Activated CD4-positive, alpha-beta T cell treated with anti-CD3 and anti-CD28 coated beads, Interleukin-2, amount 50 U/mL, for 4 hours (primary cell): ENCODE measurements at places on chromosomes 5 and 9.

GRCh38 chr5:112106878-112107277 lies 312.2 kb downstream of the EPB41L4A start:
- no peak for DNase-seq

DNA sequence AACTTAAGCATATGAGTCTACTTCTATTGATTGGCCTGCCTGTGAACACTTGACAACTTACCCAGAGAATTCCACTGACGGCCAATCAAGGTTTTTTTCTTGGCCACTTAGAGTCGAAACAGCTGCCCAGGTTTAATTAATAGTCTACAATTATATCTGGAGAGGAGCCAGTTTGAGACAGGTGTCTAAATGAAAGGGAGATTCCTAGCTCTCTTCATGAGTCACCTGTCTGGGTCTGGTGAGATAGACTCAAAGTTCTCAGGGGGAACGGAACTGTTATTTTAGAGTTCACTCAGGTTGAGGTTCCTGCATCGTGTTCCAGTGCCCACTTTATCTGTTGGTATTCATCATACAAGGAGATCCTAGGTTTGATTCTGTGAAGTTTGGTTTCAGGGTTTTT lies 111.0 kb downstream of the CD180 start:
- DNase-seq: no peak

- DNase-seq: no peak
Measured at GRCh38 chr5:125612181-125612721, 811.0 kb upstream of the GRAMD2B start.

DNA sequence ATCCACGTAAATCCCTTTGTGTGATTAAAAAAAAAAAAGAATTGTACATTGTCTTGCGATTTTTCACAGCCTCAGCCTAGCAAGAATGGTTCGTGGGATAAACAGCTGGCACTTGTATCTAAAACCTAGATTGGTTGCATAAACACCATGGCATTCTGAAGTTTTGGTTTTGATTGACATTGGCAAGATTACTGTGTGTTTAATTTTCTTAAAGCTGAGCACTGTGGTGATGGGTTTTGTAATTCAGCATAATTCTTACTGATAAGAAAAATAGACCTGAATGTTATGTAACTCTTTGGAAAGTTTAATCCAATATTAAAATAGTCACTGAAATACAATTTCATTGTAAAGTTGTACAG lies 23.4 kb upstream of the ANKRD18A start:
- DNase-seq: no peak

GRCh38 chr9:77451507-77451906 lies 196.6 kb downstream of the GNA14 start:
- DNase-seq: no peak

- no peak for DNase-seq
Measured at GRCh38 chr5:65185468-65185867, 296.3 kb downstream of the ADAMTS6 start.
